ENCODE measurements at places on chromosomes 13 and 19.

GRCh38 chr13:81488021-81488420, 1147.1 kb upstream of the SPRY2 start:
- DNase-seq: no peak

DNA sequence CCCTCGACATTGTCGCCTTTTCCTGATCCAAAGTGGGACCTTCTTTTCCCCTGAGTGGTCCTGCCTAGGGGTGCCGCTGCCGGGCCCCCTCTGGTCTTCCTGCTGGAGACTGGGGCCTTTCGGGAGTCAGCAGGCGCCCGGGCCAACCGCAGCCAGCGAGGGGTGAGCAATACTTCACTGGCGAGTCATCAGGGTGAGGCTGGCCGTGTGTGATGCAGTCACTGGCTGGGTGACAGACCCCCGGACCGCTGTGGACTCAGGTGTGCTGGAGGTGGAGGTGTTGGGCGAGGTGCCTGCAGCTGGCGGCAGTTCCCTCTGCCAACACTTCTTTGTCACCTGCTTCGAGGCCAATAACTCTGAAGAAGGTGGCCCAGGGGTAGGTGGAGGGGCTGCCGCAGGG, 1.5 kb upstream of the CGB5 start:
- no peak for DNase-seq

DNA sequence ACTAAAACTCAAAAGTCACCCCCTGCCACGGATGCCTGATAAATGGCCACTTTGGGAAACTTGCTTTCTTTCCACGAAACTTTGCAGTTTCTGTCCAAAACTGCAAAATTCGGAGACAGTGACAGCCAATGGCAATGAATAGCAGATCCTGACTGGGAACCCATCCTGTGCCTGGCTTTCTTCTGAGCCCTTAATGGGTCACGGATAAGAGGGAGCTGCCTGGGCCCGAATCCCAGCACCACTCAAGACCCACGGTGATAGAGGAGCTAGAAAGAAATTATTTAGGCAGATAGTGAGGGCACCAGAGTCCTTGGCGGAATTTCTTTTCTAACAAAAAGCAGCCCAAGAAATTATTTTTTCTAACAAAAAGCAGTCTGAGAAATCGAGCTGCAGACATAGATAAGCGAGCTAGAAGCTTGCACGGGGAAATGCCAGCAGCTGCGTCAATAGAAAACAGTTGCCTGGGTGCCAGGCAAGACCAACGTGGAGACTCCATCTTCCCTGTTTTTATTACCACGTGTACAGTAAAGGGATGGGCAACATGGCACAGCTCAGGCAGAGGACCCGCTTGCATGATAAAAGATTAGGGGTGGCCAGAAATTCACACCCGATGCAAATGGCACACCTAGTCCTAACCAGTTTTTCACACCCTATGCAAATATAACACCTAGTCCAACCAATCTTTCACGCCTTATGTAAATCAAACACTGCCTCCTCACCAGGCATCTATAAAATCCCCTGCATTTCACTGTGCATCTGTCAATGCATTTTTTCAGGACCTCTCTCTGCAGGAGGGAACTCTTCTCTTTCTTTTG, 7.1 kb upstream of the HSH2D start:
- DNase-seq: no peak

DNA sequence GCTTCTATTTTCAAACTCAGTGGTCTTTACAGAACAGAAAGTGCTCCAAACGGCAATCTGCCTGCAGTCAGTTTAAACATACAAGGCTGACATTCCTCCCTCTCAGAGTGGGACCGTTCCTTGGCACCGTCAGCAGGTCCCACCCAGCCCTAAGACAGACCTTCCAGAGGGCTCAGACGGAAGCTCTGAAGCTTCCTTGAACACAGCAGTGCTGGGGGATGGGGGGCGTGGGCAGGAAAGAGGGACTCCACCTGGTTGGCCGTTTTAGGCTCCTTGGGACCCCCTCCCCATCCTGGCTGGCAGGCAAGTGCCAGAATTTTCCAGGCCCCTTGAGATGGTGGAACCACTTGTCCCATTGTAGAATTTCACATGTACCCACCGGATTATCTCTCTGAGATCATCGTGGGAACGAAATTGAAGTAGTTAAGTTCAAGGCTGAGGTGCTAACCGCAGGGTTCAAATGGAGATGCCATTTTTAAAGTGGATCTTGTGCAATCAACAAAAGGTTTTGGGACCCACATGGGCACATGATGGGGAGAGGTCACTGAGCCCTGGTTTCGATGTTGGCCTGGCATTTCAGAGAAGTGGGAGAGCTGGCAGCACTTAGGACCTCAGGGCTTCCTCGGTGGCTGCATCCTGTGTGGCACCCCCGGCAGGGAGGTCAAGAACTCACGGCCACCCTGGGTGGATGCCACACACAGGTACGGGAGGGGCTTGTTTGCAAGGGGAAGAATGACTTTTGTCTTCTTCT, 46.2 kb downstream of the KLF2 start:
- DNase-seq: no peak

DNA sequence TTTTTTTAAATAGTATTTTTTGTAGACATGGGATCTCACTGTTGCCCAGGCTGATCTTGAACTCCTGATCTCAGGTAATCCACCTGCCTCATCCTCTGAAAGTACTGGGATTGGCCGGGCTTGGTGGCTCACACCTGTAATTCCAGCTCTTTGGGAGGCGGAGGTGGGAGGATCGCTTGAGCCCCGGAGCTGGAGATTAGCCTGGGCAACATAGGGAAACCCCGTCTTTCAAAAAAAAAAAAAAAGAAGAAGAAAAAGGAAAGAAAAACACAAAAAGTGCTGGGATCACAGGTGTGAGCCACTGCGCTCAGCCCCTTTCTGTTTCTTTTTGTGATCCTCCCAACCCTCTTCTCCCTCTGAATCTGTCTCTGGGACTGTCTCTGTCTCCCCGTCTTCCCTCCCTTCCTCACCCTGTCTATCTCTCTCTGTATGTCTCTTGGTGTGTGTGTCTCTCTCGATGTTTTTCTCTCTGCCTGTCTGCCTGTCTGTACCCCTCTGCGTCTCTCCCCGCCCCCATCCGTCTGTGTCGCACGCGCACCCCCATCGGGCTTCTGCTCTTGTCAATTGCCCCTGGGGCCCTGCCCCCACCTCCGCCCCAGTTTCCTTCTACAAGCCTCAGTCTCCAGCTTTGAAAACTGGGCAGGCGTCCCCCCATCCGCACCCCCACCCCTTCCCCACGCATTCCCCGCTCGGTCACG, 540 bp upstream of the ZFP36 start:
- DNase-seq: peak; percentile 88

DNA sequence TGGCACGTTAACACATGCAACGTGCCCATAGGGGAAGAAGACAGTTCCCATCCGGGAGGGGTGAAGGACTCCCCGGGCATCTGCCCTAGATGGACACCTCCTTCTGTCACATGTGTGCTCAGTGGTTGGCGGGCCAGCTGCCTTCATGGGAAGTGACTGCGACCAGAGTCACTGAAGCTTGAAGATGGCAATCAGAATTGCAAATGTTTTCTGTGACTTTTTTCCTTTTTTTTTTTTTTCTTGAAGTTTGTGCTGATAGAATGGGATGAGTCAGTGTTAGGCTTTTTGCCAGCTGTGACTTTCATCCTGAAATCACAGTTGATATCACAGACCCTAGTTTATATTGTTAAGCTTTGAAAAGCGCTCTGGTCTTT, 109.2 kb upstream of the MCF2L start:
- DNase-seq: no peak

GRCh38 chr19:570251-570686, 2.1 kb upstream of the BSG start:
- DNase-seq: no peak

GRCh38 chr19:41997121-41997850, 3.3 kb upstream of the ATP1A3 start:
- DNase-seq: no peak

DNA sequence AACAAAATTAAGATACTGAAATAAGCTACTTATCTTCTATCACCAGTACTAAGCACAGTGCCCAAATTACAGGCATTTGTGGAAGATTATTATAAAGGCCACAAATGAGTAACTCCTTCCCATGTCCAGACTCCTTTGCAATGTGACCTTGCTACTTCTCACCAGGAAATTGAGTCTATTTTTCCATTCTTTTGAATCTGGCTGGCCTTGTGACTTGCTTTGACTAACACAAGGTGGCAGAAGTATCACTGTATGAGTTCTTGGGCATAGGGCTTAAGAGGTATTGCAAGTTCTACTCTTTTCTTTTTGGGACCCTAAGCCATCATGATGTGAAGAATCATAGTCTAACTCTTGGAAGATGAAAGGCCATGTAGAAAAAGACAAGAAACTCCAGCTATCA, 49.9 kb downstream of the UGGT2 start:
- no peak for DNase-seq

DNA sequence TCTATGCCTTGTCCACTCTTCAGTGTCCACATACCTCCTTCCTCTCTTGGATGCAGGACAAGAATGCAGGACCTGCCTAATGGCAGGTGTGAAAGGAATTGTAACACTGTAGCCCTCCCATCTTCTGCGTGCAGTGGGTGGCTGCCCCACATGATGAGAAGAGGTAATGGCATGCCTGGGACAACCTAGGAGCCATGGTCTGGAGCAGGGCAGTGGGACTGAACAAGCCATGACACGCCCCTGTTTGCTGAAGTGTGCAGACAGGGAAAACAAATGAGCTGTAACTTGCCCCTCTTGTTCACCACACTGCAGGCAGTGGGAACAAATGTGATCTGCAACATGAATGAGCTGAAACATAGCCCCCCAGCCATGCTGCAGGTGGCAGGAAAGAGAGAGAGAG, 192.2 kb downstream of the PCDH17 start:
- no peak for DNase-seq

DNA sequence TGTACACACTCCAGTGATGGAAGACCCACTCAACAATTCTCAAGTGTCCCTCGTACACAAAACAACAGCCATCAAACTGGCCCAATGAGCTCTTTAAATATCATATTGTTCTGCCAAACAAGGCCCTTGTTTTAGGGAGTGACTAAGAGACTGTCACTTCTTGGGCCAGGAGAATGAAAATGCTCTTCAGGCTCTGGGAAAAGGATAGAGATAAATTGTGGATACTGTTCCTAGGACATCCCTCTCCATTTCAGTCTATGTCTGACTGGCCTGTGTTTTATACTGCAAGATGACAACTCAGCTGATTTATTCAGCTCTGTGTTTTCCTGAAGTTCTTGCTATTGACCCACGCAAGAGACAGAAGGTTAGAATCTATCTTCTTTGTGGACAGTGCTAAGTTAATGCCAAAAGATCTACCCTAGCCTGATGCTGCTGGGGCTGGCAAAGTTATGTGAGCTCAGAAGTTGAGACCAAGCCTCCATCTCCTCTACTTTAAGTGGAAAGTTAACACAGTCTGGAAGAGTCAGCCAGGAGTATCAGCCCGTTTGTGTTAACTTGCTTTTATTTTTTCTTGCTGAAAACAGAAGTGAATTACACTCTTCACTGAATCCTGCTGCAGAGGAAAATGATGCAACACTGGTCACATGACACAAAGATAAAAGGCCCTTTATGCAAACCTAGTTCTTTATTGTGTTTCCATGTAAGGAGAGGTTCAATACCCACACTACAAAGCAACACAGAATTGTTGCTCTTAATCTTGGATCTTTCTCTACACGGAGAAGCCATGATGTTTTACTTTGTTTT, 14.6 kb downstream of the FRY start:
- DNase-seq: no peak

DNA sequence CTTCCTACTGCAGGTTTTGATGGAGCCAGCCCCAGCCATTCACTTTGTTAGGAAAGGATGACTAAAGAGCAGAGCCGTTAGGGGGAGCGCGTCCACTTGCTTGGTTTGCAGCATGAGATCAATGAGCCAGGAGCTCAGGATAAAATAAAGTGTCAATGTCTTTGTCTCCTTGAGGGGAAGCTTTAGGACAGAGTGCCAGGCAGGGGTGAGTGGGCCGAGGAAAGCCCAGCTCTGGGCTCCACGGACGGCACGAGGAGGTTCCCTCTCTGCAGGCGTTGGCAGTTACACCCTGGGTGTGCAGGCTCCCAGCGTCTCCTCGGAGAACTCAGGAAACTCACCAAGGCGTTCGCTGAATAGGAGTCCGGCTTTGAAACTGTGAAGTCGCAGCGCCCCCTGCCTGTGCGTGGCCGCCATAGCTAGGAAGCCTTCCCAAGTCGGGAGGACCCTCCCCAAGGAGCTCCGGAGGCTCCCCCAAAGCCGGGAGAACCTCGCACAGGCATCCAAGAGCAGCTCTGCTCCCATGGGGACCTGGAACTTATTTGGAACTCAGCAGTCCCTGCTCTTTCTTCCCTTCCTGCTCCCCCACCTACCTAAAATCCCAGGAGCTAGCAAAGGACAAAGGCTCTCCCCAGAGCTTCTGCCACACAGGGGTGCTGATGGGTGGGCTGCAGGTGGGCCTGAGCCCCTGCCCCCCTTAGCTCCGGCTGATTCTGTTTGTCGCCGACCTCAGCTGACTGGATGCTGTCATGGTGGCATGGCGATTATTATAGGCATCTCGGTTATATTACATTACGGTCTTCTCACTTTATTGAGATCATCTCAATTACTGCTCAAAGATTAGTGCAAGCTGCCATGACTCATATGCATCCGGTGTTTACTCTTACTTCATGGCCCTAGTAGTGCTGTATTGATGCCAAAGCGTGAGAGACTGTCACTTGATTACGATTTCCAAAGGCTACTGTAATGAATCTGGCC, 34.4 kb downstream of the GSX1 start:
- DNase-seq: peak; percentile 85

DNA sequence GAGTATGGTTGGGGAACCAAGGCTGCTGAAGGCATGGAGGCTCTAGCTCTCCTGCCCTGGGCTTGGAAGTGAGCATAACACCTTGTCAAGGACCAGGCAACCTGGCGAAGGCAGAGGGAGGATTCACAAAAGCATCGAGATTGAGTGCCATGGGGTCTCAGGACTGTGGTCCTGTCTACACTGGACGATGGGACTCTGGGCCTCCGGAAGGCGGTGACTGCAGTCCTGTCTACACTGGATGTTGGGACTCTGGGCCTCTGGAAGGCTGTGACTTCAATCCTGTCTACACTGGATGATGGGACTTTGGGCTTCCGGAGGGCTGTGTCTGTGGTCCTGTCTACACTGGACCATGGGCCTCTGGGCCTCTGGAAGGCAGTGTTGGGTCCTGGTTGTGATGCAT, 290.4 kb downstream of the TEX29 start:
- no peak for DNase-seq

DNA sequence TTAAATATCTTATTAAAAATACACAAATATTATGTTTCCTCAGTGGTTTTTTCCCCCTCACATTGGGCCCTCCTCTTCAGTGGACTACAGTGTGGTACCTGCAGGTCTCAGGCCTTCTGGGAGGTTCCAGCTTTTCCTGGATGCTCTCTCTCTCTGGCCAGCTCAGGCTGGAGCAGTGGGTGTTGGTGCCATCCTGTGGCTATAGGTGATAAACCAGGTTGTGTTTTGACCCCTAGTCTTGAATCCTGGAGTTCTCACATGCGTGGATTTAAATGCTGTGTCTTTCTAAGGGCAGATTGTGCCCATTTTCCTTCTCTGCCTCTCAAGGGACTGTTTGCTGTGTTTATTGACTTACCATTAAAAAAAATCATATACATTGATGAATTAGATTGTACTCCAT, 41.2 kb upstream of the ZNF527 start:
- DNase-seq: no peak

GRCh38 chr19:19540064-19540714, 2.1 kb downstream of the CILP2 start:
- no peak for DNase-seq

Data from tibial artery (tissue), 4 donors.